ENCODE measurements at places on chromosomes 1 and 21.
A peak's percentile ranks its signal among the peaks of the same experiment; 100 is the strongest.

GRCh38 chr1:11693024-11693590 lies 1.6 kb downstream of the DRAXIN start:
- peak; percentile 86 for DNase-seq

DNA sequence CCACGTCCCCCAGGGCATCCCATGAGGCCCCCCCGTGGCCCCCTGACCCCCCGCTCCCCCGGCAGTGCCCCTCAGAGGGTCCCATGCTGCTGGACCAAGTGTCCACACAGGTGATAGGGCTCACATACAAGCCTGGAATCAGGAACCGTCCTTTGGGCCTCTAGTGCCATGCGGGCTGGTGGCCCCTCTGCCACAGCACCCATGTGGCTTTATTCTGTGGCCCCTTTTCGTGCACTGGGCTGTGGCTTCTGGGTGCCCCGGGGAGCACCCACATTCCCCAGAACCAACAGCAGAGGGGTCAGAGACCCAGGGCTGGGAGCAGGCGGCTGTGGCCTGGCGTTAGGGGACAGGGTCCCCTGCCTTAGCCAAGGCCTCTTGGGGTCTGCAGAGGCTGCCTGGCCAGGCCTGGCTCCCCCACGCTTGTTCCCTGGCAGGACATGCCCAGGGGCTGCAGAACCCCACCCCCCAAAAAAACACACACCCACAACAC lies 31.7 kb downstream of the SLC19A1 start:
- no peak for DNase-seq

DNA sequence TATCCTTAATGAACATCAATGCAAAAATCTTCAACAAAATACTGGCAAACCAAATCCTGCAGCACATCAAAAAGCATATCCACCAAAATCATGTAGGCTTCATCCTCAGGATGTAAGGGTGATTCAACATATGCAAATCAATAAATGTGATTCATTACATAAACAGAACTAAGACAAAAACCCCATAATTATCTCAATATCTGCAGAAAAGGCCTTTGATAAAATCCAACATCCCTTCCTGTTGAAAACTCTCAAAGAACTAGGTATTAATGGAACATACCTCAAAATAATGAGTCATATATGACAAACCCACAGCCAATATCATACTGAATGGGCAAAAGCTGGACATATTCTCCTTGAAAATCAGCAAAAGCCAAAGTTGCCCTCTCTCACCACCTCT lies 54.6 kb upstream of the DEPDC1 start:
- DNase-seq = peak; percentile 80

GRCh38 chr1:39189592-39190041 lies 14.9 kb upstream of the MACF1 start:
- DNase-seq = peak; percentile 63

DNA sequence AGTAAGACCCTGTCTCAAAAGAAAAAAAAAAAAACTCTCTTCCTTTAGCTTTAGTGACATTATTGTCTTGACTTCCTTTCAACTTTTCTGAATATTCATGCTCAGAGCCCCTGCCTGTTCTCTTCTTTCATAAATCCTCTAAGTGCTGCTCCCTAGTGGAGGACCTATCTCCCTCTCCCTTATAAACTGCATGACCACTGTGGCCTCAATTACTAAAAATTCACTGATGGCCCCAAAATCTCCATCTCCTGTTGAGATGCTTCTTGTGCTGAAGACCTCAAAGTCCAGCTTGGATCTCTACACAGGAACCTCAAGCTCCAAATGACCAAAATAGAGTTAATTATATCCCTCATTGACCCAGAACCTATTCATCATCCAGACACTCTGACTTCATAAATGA lies 7.8 kb downstream of the ITLN1 start:
- DNase-seq = no peak

- no peak for DNase-seq
Observed at GRCh38 chr1:194730304-194730703, 1543.9 kb upstream of the B3GALT2 start.

- no peak for DNase-seq
Observed at GRCh38 chr1:197453376-197454058, 185.5 kb downstream of the CRB1 start.

GRCh38 chr21:18006691-18007090 lies 187.5 kb upstream of the C21orf91 start:
- no peak for DNase-seq

DNA sequence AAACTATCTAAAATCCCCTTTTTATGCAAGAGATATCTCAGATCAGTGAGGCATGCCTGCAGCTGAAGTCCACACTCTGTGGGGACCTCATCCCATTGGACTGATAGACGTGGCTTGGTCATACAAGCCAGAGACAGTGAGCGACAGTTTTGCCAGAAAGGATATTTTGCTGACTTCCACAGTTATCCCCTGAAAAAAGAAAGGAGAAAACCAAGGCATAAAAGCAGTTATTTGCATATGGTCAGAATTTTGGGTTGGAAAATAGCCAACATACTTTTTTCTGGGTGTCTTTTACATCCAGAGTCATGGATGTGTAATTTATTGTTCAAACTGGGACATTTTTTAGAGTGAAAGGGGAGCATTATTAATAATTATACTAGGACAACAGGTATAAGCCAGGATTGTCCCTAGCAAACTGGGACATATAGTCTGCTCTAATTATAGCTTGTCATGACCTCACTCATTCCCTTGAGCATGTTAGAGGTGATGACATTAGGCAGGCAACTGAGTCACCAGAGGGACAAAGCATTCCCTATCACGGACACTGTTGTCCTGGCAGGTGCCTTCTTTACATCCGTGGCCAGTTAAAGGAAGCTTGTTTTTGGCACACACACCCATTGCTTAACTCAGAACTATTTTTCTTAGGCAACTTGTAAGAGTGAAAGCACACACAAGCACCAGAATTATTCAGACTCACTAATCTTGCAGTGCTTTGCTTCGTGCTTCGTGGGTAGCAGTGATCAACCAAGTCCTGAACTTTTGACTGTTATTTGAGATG lies 65.5 kb downstream of the PRRX1 start:
- no peak for DNase-seq

GRCh38 chr1:155009221-155009711 lies 6.7 kb downstream of the ZBTB7B start:
- no peak for DNase-seq

DNA sequence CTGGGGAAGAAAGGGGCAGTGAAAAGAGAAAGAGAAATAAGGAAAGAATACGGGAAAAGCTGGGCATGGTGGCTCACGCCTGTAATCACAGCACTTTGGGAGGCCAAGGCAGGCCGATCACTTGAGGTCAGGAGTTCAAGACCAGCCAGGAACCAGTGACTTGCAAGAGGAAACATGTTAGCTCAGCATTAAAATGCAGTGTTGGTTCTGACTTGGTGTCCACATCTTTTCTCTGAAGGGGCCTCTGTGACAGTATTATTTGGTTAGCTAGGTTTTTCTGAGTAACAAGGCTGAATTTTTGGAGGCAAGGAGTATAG lies 26.8 kb downstream of the IER5 start:
- DNase-seq = no peak

Measured in mammary epithelial cell (primary cell).